ENCODE measurements at places on chromosomes 5 and 9.
A peak's percentile ranks its signal among the peaks of the same experiment; 100 is the strongest.

GRCh38 chr9:123537809-123538208 is 181.8 kb downstream of the CRB2 start:
- no peak for DNase-seq

GRCh38 chr9:118302721-118303120 is 598.5 kb downstream of the TLR4 start:
- DNase-seq = no peak

DNA sequence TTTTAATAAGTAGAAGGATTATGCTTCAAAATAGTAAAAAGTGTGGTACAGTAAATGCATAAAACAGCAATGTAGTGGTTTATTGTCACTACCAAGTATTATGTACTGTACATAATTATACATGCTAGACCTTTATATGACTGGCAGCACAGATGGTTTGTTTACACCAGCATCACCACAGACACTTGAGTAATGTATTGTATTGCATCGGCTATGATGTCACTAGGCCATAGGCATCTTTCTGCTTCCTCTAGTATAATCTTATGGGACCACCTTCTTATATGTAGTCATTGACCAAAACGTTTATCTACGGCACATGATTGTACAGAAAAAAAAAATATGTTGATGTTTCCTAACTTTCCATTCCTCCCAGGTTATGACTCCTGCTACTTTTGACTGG is 31.9 kb upstream of the SSBP2 start:
- peak; percentile 64 for DNase-seq

DNA sequence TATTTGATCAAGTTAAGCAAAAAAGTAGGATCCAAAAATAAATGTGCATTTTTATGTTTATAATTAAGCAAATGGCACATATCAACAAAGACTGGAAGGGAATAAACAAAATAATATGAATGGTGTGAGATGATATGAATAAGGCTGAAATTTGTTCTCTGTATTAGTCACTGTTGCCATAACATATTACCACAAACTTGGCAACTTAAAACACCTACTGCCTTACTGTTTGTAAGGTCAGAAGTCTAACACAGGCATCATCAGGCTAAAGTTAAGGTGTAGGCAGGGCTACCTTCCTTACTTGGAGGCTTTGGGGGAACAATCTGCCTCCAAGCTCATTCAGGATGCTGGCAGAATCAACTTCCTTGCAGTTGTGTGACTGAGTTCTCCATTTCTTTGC is 19.3 kb downstream of the PGGT1B start:
- DNase-seq = peak; percentile 63

GRCh38 chr5:32021771-32022170 is 152.3 kb downstream of the GOLPH3 start:
- no peak for DNase-seq

GRCh38 chr5:137315534-137316345 is 183.4 kb downstream of the SPOCK1 start:
- DNase-seq = no peak
